GM12864 (cell line): ENCODE measurements at places on chromosomes 6 and 20.
A peak's percentile ranks its signal among the peaks of the same experiment; 100 is the strongest.

- DNase-seq = no peak
Observed at GRCh38 chr6:100217225-100218012, 223.4 kb upstream of the MCHR2 start.

GRCh38 chr6:163991321-163991720 is 576.8 kb downstream of the QKI start:
- no peak for DNase-seq

DNA sequence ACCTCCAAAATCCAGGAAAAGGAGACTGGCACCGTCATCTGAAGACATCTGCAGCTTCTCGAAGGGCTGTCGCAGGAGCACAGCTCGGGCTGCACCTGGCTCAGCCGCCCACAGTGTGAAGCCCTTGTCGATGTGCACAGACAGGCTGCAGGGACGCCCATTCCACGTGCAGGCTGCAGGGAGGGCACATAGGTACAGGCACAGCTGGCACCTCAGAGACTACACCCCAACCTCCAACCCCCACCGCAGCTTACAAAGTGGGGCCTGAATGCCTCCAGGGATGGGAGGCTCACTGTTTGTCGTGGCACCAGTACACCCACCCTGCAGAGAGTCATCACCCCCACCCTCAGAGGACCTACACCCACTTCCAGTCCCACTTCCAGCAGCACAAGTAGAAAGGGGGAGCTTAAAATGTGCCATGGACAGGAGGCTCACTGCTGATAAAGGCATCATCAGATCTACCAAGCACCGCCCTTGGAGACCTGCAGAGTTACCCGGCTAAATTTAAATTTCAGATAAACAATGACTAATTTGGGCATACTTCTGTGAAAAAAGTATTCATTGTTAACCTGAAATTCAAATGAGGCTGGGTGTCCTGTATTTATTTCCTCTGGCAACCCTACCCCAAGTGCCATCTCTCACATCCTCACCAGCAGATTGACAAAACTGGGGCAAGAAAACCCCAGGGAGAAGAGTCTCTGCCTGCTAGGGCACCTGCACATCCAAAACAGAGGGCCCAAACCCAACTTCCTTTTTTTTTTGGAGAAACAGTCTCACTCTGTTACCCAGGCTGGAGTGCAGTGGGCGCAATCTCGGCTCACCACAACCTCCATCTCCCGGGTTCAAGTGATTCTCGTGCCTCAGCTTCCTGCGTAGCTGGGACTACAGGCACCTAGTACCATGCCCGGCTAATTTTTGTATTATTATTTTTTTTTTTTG is 7.7 kb upstream of the CDK5RAP1 start:
- DNase-seq = no peak

DNA sequence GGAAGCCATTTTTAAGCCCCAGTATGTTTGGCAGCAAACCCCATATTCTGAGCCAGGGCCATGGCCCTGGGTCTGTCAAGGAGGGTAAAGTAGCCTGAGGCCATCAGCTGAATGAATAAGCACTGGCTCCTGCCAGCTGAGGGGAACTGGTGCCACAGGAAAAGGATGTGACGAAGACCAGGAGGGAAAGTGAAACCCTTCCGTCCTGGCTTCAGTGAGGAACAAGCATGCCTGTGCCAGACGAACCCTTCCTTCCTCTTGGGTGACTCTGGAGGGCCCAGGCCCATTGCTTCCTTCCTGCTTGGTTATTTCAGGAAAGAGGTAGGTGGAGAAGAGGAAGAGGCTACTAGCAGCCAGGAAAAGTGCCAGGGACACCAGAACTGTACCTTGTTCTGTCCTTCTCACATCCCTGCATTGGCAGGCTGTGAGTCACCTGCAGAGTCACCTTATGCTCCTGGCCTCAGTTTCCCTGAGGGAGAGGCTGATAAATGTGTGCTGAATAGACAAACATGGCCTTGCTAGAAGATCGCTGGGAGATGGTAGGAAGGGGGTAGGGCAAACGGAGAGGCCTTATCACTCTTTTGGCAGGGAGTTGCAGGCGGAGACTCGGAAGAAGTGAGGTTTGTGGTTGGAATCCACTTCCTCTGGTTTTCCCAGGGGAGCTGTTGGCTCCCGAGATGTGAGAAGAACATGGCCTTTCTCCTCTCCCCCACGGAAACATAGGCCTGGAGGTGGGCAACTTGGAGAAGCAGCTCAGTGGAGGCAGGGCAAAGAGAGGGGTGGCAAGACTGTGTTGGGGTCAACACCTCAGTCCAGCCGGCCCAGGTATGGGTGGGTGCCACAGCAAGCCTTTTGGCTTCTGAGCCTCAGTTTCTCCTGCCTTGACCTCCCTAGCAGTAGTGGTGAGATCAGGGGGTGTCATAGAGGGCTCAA is 37.4 kb downstream of the COX4I2 start:
- DNase-seq = no peak

DNA sequence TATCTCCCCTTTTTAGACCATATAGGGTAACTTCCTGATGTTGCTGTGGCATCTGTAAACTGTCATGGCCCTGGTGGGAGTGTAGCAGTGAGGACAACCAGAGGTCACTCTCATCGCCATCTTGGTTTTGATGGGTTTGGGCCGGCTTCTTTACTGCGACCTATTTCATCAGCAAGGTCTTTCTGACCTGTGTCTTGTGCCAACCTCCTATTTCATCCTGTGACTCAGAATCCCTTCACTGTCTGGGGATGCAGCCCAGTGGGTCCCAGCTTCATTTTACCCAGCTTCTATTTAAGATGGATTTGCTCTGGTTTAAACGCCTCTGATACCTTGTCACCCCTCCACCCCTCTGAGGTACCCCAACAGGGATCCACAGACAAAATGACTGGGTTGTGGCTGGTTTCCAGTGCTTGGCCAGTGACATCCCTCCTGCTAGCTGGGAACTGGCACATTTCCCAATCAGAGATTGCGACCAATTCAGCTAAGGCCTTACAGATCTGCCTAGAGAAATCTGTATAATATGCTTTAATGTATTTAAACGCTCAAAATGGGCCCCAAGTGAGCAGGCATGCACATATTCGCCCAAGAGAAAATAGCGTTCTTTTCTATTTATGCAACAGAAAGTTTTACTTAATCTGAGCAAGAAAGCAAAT is 315.6 kb upstream of the QKI start:
- DNase-seq = no peak

DNA sequence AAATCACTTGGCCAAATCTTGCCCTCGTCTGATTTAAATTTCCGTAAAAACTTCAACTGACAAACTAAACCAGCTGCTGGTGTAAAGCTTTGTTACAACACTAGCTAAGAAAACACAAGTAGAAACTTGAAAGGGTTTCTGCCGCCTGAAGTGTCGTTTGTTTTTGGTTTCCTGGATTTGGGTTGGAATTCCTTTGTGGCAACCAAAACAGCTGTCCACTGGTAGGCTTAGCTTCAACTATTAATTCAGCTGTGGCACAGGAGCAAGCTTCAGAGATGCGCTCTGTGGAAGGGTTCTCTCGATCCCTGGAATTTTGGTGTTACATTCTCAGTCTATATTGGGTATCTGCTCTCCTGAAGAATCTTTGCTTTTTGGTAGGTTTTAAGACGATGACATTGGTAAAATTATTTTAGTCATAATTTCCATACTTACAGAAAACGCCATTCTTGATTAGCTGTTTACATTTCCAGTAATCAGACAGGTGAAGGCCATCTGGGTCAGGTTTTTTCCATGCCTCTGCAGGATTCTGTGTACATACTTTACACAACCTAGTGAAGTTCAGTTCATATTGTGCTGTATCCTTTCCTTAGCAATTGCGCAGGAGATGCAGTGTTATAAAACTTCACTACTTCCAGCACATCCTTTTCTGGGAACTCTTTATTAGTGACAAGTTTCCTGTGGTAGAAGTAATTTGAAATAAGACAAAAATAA is 29.9 kb upstream of the SAMD3 start:
- no peak for DNase-seq

DNA sequence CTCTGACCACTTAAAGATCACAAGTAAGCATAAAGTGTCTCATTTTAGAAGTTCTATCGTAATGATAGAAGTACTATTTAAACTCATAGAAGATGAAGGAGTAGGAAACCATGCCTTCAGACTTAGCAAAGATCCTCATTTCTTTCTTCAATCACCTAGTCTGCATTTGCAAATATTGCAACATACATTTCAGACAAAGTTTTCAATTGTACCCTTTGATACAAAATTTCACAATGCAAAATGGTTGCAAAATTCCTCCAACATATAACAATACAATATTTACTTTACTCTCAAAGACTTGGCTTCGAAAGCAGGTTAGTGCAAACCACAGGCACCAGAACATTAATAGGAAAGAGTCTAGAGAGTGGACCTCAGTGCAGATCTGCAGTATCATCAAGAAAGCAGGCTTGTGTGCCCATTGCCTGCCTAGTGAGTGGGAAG is 16.1 kb upstream of the ROS1 start:
- no peak for DNase-seq

DNA sequence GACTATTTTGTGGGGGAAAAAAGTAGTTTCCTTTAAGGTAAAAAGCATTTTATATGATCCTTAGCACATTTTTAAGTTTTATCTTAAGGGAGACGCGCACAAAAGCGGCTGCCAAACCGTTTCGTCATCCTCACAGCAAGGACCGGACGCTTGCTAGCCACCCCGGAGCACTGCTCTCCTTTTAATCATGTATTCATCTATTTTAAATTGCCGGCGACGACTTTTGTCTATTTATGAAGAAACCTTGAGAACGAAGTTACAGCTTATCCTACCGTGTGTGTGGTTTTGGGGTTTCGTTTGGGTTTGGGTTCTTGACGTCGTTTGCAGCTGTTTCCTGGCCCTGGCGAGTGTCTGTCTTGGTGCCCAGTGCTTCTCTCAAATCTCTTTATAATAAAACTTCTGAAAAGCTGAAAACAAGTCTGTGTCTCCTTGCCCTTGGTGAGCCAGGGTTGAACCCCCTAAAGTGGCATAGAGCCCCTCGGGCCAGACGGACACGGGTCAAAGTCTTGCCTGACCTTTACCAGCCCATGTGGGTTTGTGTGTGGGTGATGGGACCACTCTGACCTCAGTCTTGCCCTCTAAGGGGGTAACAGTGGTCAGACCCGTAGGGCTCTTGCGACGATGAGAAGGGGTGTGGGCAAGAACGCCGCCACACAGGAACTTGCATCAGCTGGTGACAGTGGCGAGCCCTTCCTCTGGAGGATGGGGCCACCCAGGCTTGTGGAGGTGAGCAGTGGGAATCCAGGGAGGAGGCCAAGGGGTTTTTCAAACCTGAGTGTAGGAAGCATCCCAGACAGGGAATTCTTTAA is 117.6 kb downstream of the JPH2 start:
- DNase-seq = peak; percentile 59

DNA sequence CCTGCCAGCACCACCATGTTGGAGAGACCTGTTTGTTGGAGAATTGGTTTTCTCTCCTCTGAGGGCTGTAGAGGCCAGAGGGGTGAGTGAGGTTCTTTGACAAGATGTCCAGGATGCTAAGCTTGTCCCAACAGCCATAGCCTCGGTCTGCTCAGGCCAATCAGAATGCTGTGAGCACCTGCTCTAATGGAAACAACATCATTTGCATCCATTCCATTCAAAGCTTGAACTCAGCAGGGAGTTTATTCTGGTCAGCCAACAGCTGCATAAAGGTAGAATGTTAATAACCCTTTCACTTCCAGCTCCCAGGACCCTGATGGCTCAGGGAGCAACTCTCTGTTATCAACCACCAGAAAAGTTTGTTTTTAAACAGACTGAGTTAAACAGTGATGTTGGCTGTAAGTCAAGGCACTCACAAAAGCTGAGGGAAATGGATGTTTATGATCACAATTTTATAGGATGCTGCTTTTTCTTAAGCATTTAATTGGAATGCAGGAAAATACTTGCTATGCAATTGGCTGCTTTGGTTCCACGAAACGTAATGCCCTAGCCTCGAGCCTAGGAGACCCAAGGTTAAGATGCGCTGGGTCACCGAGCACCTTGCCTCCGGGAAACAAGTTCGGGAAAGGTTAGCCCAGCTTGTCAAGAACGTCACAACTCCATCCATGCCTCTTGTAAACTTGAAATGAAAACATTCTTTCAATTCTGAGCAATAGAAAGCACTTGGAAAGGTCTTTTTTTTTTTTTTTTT is 155.2 kb downstream of the NFATC2 start:
- DNase-seq = no peak

GRCh38 chr6:31767096-31767645 is 4.7 kb downstream of the SAPCD1 start:
- DNase-seq = no peak

GRCh38 chr6:34236443-34237315 is at the start of gene HMGA1:
Gene HMGA1 (plus strand): TSS chr6:34236873. CDS start chr6:34240781, 3,908 bp downstream.
- peak; percentile 74 for DNase-seq

DNA sequence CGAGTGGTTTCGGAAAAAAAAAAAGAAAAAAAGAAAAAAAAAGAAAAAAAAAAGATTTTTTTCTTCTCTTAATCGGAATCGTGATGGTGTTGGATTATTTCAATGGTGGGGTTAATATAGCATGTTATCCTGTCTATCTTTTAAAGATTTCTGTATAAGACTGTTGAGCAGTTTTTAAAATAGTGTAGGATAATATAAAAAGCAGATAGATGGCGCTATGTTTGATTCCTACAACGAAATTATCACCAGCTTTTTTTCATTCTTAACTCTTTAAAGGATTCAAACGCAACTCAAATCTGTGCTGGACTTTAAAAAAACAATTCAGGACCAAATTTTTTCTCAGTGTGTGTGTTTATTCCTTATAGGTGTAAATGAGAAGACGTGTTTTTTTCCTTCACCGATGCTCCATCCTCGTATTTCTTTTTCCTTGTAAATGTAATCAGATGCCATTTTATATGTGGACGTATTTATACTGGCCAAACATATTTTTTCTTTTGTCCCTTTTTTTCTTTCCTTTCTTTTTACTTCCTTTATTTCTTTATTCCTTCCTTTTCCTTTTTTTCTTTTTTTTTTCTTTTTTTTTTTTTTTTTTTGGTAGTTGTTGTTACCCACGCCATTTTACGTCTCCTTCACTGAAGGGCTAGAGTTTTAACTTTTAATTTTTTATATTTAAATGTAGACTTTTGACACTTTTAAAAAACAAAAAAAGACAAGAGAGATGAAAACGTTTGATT is 3.6 kb downstream of the SOX4 start:
- no peak for DNase-seq
